ENCODE measurements at places on chromosomes 4 and X.
A peak's percentile ranks its signal among the peaks of the same experiment; 100 is the strongest.

DNA sequence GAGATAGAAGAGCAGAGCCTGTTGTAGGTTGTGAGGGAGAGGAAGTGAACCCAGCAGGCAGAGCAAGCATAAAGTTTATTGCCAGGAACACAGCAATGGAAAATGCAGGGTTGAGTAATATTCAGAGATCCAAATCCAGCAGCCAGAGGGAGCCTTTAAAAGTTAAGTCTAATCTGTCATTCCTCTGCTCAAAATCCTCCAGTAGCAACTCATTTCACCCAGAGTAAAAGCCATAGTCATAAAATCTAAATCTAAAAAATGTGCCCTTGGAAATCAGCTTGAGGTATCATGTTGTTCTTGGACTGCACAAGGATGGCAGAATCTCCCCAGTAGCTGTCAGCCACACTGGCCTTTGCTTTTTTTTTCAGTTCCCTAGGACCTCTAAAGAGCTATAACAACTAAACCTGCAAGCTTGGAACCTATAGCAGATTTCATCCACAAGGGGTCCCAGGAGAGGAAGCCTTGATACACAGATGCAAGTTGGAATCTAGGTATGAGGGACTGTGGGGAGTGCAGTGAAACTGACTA is 62.9 kb upstream of the FRAS1 start:
- DNase-seq, result peak; percentile 29

DNA sequence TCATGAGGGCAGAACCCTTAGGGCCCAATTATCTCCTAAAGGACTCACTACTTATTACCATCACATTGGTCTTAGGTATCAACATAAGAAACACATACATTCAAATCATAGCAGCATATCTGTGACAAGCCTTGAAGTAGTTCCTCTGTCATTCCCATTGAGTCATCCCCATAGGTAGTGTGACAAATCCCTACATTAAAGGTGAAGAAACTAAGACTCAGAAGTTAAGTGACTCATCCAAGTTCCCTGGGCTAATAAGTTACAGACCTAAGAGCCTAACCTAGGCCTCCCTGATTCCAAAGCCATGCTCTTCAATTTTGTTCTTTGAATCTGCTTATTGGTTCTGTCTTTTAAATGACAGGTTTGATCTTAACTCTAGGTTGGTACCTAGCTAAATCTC is 58.2 kb downstream of the CD38 start:
- no peak for DNase-seq

- DNase-seq, result no peak
These were observed 1417.9 kb downstream of the ADGRL3 start for GRCh38 chr4:62618042-62618441.

GRCh38 chr4:151646322-151646721 is 114.5 kb downstream of the GATB start:
- no peak for DNase-seq

- DNase-seq, result no peak
These were observed 124.0 kb upstream of the POF1B start for GRCh38 chrX:85503258-85504158.

DNA sequence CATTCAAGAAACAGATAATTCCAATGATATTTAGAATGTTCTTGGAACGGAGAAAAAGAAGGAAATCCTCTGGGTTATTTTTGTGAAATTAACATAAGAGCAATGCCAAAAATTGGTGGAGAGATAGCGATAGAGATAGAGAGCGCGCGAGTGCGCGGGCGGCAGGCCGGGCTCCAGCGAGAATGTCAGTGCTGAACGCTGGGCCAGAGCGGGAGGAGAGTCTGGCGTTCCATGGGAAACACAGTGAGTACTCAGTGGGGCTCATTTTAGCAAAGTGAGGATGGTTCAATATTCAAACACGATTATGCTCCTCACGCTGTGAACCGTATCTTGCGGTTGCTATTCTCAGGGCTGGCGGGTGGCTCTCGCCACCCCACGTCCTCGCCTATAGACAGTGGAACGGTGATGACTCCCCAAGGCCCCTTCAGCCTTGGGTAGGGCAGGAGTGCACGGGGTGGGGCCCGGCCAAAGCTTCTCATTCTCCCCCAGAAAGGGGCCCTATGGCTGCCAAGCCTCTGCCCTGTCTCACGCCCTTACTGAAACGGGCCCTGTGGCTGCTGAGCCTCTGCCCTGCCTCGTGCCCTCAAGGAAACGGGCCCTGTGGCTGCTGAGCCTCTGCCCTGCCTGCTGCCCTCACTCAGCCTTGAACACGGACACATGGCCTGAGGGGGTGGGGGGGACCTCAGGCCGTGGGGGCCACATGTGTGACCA is 16.9 kb downstream of the CPLX1 start:
- no peak for DNase-seq

DNA sequence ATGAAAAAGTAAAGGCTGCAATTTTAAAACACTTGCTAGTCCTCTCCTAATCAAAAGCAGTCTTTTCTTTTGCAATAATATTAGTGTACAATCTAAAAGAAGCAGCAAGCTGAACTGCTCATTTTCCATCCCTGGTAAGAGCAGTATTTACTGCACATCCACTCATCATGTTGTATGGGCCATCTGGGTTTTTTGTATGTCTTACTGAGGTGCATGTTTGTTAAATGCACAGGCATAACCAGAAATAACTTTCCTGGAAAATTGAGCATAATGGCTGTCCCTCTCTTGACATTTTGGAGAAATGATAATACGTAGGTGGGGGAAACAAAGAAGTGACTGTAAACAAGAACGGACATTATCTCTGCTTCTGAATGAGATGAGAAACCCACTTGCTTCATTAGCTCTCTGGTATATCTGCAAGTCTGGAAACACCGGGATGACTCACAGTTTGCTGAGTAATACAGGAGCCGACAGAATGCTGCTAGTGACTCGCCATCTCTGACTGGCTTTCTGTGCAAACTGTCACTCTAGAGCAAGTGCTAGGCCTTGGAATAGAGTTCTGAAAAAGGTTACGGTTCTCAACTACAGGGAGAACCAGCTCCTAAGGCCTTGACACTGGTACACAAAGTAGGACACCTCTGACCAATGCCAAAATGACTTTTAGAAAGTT is 85.7 kb upstream of the MTM1 start:
- no peak for DNase-seq

DNA sequence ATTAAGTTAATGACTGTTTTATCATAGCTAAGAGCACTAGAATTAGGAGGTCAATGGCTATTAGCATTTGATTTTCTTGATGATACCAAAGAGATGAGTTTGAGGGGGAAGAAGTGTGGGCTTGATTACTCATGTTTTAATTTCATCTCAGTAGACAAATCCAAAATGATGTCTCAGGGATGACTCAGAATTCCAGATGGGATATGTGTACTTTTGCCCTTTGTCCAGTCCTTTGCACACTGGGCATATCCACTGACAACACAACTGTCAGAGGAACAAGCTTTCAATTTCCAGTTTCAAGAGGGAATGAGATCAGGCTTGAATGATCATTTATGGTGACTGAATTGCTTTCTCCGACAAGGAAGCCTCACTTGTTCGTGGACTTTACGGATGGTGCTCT is 325.3 kb upstream of the FTHL17 start:
- DNase-seq, result no peak

DNA sequence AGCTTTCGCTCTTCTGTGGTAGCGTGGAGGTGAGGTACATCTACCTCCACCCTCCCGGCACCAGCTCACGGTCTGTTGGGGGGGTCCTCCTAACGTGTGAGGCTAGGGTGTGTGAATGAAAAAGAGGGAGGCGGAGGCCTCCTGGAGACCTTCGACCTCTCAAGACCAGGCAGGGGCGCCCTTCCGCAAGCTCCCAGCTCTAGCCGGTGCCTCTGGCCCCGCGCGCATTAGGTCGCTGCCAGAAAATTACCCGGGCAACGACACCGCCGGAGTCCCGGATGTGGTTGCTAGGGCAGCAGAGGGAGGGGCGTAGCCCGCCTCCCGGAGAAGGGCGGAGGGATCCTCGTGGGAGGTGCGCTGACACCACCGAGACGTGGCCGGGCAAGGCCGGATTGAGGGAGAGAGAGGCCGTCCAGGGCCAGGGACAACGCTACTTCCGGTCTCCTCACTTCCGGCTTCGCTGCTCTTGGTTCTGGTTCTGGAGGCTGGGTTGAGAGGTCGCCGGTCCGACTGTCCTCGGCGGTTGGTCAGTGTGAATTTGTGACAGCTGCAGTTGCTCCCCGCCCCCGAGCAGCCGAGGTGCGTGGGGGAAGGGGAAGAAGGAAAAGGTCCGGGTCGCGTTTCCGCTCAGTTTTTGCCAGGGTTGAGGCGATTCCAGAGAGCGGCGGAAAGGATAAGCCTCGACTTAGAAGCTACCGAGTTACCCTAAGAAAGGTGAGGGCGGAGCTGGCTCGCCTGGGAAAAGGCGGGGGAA is at the start of the genes ARFIP1 and TIGD4:
TSS of gene ARFIP1 (plus strand) at position 442 of the 754 bp plus-strand sequence. CDS start 49,680 bp downstream, outside the sequence.
TSS of gene TIGD4 (minus strand) at position 218 of the 754 bp plus-strand sequence. CDS start 8,726 bp downstream, outside the sequence.
- peak; percentile 98 for DNase-seq

GRCh38 chr4:186948361-186949242 is 224.9 kb upstream of the FAT1 start:
- DNase-seq, result peak; percentile 45

DNA sequence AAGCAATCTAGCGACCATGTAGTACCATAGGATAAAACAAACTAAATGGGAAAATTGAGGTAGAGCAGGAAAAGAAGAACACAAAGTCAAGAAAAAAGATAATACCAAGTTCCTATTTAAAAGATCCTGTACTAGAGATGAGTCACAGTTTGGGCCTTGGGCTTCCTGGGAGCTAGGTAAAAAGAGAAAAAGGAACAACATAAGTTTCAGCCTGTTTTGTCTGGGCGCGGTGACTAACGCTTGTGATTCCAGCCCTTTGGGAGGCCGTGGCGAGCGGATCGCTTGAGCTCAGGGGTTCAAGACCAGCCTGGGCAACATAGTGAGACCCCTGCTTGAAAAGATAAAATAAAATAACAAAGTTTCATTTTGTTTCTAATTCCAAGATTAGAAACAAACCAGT is 14.0 kb upstream of the TMEM156 start:
- DNase-seq, result no peak

DNA sequence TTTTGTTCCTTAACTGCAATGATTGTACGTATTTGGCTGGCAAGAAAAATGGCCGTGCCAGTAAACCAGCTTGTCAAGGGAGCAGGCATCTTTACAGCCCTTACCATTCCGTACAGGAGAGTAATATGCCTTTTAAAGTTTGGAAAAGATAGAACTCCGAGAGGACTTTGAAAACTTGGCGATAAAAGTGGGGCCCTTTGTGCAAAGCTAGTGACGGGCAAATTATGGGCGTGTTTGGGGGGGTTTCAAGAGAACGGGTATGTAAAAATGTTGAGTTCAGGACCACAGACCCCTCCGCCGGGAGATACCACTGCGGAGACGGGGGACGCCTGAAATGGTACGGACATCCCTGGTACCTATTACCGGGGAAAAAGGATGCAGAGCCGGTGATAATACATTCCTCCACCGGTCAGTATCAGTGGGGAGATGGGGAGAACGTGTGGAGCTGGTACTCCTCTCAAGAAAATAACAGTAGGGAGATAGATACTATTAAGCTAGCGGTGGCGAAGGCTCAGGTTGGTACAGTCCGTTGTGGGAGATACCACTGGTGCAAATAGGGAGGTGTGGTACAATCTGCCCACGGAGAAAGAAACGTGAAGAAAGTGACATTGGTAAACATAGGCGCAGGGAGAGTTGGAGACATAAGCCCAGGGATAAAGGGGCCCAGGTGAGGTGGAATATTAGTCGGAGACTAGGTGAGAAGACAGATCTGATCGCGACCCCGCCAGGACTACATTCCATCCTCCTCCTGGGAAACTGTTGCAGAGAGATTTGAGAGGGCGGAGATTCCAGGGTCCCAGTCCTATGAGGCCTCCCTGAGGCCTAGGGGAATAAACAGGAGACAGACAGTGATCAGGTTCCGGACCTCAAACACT is 14.5 kb downstream of the SPACA5 start:
- peak; percentile 89 for DNase-seq

DNA sequence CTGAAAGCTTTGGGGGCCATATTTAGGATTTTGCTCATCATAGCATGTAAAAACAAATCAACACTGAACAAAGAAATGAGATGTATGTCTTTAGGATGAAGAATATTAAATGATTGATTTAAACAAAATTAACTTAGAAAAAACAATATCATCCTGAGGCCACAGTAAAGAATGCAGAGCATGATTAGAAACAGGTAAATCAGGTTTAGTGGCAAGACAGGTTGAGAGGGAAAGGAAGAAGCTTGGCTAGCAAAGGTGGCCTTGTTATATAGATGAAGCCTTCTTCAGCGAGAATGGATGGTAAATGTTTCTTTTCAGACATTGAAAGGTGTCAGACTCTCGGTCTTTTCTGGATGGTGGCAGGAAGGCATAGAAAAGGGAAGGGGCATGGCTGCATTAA is 11.9 kb upstream of the MAGEB16 start:
- no peak for DNase-seq

Measured in right hindlimb (tissue), 1 donor.